ENCODE measurements at places on chromosomes 11 and 22.

DNA sequence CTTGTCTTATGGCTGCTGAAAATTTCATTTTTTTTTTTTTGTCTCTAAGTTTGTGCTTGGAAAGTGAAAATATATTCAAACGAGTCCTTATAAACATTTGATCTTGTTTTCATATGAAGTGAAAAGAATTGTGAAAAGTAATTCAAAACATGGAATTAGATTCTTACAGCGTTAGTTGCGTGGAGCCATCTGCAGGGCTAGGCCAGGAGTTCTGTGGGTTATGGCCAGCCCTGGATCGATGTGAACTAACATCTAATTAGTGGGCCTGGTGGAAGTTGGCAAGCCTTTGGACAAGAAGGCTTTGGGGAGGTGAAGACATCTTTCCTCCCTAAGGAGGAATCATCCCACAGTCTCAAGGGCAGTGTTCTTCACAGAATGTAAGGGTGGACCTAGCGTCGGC, 37.2 kb downstream of the PARVA start:
- no peak for DNase-seq

GRCh38 chr11:66976028-66976467, 944 bp downstream of the C11orf86 start:
- no peak for DNase-seq

- DNase-seq = no peak
Measured at GRCh38 chr11:94795476-94796189, 27.5 kb downstream of the AMOTL1 start.

- DNase-seq = no peak
Measured at GRCh38 chr11:68828155-68828931, 13.4 kb downstream of the CPT1A start.

GRCh38 chr11:1863352-1864216, 10.7 kb downstream of the LSP1 start:
- DNase-seq = peak; percentile 93

GRCh38 chr22:40247976-40248375, 70.3 kb downstream of the TNRC6B start:
- no peak for DNase-seq

GRCh38 chr11:14971865-14972580, at the start of gene CALCA:
TSS of gene CALCA (minus strand) at chr11:14972351. CDS start at chr11:14971192, 1,159 bp downstream.
- peak; percentile 6 for DNase-seq

DNA sequence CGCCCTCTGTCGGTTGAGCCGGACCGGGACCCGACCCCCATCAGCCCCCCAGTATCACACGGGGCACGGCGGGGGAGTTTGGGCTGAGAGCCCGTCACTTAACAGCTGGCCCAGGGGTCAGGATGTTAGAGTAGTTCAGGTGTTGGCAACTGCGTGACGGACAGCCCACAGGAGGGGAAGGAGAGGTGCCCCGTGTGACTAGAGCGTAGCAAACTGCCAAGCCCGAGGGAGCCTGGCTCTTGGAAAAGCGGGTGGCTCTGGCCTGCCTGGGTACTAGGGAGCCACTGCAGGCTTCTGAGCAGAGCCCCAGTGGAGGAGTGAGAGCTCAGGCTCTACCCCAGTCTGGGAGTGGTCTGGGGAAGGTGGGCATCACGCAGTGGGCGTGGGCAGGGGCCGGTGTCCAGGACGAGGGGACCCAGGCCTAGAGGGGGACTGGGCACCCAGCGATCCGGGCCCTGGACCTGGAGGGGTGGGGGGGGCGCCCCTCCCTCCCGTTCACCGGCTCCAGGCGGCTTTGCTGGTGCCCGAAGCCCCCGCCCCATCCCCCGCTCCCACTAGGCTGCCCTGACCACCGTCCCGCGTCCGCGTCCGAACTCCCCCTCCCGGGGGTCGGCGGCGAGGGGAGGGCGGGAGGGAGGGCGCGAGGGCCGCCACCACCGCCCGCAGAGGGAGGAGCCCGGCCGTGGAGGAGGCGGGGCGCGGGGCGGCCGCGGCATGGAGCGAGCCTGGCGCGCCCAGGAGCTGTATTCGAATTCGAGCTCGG, 24.4 kb downstream of the SHANK3 start:
- peak; percentile 15 for DNase-seq

DNA sequence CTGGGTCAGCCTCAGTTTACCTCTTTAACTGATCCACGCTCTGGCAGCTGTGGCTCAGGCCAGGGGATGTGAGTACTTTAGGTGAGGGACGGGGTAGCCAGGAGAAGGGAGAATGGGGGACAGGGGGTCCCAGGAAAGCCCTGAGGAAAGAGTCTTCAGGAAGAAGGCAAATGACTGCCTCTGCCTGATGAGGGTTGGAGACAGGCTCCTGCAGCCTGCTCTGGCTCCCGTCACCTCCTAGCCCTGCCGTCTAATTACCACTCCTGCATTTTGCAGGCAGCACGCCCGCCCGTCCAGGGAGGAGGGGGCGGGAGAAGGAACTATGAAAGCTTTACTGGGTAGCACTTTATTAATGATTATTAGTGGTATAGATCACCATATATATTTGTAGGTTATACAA, 116.6 kb downstream of the CEP164 start:
- DNase-seq = no peak

- no peak for DNase-seq
Measured at GRCh38 chr11:95055283-95055897, 6.2 kb downstream of the KDM4F start.

- DNase-seq = no peak
Measured at GRCh38 chr11:93659196-93659595, 2.3 kb upstream of the CEP295 start.

DNA sequence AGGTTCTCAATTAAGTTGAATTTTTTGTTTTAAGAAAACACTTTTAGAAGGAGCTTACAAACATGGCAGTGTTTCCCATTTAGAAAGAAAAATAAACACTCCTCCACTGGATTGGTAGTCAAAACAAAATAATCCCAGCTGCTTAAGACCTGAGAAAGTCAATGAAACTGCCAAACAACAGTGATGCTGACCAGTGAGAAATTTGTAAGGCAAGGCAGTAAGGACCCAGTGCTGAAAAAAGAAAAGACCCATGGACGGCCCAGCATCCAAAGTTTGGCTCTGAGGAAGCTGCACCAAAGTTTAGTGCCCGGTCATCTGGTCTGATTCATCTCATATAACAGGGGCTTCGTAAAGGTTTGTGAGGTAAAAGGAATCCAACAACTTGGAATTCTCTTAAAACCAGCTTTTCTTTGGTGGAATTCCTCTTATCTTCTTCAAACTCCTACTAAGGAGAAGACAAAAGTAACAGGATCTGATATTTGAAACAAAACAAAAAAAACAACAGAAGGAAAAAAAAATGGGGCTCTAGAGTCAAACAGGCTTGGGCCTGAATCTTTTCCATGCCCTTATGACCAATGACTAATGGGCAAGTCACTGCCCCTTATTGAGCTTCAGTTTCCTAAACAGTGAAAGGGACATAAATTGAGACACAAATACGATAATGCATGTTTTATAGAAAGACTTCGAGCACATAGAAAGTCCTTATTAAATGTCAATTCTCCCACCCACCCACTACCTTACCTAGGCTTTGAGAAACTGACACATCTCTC, 383.0 kb upstream of the NARS2 start:
- peak; percentile 29 for DNase-seq

DNA sequence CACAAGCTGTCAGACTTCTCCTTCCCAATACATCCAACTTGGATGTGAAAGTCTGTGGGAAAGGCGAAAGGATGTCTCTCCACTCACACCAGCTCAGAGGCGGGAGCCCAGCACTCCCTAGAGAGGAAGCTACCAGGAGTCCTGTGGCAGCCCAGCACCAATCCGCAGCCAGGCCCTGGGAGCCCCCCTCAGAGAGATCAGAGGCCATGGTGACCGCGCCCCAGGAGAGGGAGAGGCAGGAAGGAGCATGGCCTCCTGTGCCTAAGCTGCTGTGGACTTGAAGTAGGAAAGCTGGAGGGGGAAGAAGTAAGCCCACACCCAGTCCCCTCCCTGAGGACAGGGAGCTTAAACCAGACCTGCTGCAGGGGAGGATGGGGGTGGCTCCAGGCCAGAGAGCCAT, 24.4 kb upstream of the IGSF9B start:
- DNase-seq = no peak

GRCh38 chr22:46769191-46769675, 6.8 kb downstream of the TBC1D22A start:
- DNase-seq = no peak

DNA sequence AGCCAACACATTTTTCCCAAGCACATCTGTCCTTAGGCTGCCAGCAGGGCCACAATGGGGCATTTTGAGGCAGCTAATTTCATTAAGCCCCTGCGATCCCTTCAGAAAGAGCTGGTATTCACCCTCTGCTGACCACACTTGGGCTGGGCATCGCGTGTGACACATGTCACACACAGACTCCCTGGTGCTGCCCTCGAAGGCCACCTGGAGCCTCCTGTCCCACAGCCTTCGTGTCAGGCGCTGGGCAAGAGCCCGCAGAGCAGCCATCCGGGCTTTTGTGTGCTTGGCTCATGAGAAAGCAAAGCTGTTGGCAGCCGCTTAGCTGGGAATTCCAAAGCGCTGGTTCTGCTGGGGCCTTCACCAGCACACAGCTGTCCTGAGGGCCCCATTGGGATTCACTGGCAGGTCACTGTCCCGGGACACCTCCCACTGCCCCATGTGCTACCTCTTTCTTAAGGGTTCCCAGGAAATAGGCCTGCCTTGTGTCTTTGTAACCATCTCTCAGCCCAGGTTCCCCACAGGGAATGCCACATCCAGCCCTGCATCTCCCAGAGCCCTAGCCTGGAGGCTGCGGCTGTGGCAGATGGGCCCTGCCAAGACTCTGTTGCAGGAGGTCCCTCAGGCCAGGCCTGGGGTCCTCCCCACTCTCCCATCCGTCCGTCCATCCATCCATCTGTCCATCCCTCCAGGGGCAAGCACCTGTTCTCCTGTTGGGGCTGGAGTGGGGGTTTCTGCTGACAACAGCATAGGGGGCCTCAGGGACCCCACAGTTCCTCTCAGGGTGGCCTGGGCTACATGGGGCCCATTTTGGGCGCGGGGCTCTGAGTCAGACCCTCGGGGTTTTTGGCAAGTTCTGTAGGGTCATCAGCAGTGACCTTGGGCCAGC, 4.9 kb downstream of the CLDN5 start:
- DNase-seq = no peak

DNA sequence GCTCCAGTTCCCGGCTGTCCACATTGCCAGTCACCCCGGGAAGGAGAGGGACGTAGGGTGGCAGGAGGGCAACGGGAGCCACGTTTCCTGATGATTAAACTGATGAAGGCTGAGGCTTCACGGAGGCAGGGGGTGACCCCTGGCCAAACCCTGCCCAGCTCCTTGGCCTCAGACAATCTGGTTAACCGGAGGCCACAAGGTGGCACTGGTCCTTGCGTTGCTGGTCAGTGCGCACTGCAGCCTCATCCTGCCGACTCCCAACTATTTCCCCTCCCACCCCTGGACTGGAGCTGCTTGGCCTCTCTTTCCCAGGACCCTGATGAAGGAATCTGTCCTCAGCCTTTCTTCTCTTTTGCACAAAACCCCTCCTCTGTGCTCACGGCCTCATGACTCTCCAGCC, 75.3 kb downstream of the PDE2A start:
- DNase-seq = peak; percentile 49

GRCh38 chr11:103453126-103453525, 343.9 kb downstream of the DYNC2H1 start:
- no peak for DNase-seq

DNA sequence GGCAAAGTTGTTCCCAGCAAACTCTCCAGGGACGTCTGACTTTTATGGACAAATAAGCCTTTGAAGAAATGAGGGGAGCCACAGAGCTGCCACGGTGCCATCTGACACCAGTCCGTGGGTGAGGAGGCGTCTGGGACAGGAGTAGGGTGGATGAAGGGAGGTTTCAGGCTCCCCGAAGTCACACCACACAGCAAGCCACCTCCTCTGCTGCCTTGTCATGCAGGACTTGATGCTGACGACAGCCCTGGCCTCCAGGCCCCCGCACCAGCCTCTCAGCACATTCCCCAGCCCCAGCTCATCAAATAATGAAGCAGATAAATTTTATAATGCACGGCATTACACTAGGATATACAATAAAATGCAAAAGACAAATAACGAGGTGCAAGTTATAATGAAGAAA, 156.5 kb downstream of the CEP164 start:
- DNase-seq = no peak

DNA sequence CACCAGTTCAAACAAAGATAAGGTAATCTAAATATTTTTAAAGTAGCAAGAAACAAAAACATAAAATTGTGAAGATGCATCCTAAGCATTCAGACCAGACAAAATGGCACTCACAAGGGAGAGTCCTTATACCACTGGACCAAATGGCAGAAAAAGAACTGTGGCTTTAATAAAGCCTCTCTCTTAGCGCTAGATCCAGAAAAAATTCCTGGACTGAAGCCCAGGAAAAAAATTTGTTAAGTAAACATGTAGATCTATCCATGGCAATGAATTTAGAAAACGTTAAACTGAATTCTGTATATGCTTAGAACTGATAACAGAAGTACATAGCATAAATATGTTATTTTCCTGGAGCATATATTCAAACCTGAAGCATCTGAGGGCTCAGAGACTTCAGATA, 11.8 kb upstream of the CD59 start:
- DNase-seq = peak; percentile 80

DNA sequence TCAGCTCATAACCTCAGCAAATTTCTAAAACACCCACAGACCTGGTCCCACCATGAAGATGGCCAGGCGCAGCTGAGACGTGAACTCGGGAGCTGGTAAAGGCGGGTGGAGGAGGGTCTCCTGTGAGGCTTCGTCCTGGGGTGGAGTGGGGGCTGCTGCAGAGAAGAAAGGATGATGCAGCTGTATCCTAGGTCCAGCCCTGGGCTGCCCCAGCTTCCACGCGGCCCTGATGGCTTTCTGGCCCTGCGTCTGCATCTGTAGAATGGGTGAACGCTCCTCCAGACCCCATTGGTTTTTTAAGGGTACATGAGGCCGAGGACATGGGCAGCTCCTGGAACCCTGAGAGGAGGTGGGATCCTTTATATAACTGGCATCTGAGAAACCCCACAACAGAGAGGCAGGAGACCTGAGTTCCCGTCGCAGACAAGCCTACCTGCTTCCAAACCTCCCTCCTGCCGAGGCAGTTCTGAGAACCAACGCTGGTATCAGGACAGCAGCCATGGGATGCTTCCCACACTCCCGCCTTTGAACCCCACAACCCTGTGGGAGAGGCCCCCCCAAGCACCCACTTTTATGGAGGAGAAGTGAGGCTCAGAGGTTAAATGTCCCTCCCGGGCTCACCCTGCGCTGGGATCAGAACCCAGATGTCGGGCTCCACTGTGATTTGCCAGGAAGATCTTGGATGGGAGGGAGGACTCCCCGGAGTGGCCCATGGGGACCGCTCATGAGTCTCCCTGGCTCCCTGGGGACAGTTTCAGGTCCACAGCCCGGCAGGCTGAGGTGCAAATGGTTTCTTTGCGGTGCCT, 55.2 kb upstream of the FGF3 start:
- no peak for DNase-seq

Data from EH (cell line).